ENCODE measurements at places on chromosomes 2 and 18.

- no peak for DNase-seq
Measured at GRCh38 chr2:203185864-203186263, 53.0 kb upstream of the CYP20A1 start.

GRCh38 chr2:208179028-208179609 is 10.7 kb downstream of the C2orf80 start:
- DNase-seq, result no peak

DNA sequence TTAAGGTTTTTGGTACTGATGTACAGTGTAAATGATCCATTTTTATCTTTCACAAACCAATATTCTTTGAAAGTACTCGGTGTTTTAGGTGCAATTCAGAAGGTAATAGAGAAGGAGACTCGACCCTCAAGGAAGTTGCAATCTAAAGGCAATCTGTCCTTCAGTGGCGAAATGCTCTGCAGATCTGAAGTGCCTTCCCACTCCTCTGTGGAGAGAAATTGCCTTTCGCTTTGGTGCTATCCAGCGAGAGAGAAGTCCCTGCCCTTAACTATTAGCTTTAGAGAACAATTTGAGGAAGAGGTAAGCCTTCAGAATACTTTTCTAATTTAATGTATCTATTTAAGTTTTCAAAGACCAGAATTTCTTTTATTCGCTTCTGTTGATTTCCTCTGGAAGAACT is 371.8 kb upstream of the FANCL start:
- no peak for DNase-seq

DNA sequence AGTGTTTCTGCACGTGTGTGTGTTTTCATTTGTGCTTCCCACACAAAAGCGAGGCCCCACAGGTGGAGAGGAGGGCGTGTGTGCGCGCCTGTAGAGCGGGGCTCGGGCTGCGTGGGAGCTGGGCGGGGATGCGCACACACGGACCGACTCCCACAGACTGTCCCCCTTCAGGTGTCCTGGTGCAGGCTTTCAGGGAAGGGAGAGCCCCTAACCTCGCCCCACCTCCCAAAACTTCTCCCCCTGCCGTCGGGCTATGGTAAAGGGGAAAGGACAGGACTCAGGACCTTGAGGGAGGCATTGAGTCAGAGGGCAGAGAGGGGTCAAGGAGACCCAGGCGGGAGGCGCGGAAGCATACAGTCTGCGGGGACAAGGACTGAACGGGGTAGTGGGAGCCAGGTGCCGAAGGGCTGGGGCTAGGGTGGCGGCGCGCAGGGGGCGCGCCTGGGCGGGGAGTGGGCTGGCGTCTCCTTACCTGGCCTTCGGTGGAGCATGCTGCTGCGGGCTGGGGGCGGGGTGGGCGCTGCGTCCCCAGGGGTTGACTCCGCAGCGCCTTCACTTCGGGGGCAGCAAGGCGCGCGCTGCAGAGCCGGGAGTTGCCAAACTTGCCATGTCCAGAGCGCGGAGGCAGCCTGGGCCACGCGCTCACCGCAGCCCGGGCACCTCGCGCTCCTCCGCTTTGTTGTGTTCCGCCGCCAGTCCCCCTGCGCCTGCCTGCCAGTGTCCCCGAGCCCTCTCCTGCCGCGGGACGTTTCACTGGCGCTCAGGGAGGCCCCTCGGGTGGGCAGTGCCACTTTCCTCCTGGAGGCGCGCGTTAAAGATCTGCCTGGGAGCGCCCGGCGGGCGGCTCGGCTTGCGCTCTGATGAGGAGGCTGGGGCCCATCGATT is 302.0 kb downstream of the NCKAP5 start:
- no peak for DNase-seq

GRCh38 chr2:219676586-219676985 is 49.2 kb downstream of the SLC4A3 start:
- no peak for DNase-seq

DNA sequence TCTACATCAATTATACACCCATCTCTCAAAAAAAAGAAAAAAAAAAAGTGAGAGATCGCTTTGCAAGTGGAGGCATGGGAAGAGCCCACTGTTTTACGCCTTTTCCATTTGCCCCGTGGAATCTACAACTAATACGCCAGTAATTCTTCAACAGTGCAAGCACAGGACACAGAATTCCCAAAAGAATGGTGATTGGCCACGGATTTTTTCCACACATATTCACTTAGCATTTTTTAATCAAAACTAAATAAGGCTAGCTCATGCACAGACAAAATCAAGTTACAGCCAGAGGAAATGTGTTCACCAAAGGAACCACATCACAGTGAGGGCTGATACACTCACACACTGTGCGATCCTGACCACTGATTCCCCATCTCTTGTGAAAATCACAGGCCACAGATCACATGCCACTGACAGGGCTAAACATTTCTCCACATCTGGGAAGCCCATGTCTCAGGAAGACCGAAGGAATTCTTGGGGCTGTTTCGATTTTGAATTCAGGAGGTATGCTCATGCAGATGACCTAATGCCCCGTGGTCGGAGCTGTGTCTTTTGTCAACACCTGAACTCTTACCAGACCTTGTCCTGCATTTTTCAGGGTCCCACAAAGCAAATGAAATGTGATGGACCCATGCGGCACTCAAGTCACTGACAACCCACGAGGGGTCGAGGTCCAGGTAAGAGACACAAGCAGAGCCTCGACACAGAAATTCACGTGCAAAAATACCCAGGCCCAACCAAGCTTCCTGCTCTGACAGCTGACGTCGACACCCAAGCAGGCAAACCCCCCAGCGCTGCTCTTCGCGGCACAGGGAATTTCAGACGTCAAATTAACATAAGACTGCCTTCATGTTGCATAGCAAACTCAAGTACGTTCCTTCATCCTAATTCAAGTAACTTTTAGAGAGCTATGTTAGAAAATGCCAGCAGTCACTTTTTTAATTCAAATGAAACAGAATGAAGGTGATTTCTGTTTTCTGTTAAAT is 69.6 kb downstream of the ZNF516 start:
- DNase-seq, result no peak

DNA sequence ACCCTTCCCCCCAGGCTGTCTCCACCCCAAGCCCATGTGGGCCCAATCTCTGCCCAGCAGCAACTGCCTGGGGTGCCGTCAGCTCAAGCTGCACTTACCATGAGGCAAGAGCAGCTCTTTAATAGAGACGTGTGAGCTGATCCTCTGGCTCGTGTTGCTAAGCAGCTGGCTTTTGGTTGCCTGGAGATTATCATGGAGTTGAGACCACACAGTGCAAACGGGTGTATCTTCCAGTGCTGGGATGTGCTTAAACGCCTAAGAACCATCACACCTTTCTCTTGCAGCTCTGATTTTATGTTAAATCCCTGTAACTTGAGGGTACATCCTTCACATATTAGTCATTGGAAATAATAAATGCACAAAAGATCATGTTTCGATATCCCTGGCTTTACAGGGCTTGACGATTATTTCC is 271.1 kb downstream of the PRKCE start:
- peak; percentile 15 for DNase-seq

- no peak for DNase-seq
Measured at GRCh38 chr2:19751631-19752030, 150.2 kb downstream of the TTC32 start.

GRCh38 chr18:32081881-32082280 is 9.8 kb upstream of the RNF138 start:
- no peak for DNase-seq

GRCh38 chr2:104056451-104056850 is 797.5 kb upstream of the POU3F3 start:
- no peak for DNase-seq

GRCh38 chr18:8854550-8854949 is 149.2 kb downstream of the MTCL1 start:
- DNase-seq, result no peak

GRCh38 chr2:7309582-7309981 is 392.4 kb downstream of the RNF144A start:
- DNase-seq, result no peak

DNA sequence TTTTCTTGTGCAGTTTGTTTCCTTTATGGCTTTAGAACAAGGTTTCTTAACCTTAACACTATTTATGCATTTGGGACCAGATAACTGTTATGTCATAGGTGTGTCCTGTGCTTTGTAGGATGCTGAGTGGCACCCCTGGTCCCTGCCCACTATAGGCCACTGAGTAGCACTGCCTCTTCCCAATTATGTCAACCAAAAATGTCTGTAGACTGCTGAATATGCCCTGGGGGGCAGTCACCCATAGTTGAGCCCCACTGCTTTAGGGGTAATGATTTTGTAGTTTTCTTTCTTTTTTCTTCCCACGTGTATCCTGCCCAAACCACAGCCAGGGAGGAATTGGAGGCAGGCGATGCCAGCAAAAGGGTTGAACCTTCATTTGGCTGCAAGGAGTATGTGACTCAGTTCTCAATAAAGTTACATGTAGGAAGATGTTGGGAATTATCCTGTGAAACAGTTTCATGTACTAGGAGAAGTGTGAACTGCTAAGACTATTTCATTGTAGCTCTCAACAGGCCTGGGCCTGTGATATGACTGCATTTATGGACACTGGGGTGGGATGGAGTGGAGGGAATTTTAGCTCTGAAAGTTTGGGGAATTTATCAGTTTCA is 65.7 kb downstream of the FMNL2 start:
- no peak for DNase-seq

GRCh38 chr2:241974851-241975592 is 105.5 kb downstream of the RTP5 start:
- DNase-seq, result no peak

DNA sequence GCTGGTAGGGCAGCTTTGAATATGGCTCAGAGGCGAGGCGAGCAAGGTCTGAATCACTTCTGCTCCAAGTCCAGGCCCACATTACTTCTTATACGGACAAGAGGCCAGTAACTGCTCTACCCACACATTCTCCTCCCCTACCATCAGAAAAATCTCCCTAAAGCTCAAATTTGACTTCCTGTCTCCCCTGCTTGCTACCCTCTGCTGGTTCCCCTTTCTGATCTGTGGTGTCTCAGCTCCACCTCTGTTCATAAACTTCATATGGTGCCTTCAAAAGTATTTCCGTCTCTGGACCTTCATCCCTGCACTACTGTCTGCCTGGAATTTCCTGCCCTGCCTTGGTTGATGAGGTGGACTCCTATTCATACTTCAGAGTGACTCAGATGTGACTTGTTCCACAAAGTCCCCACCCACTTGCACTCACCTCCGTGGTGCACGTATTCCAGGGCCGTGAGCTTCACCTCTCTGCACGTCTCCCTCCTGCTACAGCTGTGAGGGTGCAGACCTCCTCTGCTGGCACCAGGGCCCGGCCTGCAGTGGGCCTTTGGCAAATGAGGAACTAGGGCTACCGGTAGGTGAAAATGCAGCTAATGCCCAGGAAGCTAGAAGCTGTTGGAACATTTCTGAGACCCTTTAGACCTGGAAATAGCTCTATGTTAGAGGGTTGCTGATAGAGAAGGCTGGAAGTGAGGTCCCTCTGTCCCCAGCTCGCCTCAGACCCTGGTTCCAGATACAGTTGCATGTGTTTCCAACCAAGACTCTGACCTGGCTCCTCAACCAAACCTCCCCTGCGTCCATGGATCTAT is 24.6 kb upstream of the KCMF1 start:
- DNase-seq, result no peak

GRCh38 chr2:201858281-201859184 is 52.2 kb downstream of the CDK15 start:
- DNase-seq, result no peak

DNA sequence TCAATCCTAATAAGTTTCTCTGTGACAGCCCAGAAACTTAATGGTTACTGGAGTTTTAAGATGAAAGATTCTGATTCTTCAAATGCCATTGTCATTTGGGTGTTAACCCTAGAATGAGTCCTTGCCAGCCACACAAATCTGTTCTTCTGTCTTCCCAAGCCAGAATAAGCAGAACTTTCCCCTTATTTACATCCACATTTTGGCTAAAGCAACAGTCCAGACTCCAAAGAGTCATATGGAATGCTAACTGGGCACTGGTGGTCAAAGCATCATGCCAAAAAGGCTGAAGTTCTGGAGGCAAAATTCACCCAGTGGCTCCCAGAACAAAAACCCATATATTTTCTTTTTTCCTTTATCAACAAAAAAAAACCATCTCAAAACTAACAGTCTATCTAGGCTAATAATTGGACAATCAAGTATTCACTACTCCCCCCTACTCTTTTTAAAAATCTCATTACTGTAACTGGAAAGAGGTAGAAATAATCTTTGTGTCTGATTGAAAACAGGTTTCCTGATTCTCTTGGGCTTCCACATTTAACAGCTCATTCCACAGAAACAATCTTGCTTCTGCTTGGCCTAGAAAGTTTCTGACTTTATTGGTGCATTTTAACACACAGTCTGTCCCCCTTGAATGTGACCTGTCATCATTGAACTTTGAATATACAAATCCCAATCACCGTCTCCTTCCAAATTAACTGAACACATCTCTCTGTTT is 89.6 kb upstream of the SETBP1 start:
- no peak for DNase-seq

GRCh38 chr2:71936076-71937030 is 211.3 kb downstream of the CYP26B1 start:
- DNase-seq, result no peak

DNA sequence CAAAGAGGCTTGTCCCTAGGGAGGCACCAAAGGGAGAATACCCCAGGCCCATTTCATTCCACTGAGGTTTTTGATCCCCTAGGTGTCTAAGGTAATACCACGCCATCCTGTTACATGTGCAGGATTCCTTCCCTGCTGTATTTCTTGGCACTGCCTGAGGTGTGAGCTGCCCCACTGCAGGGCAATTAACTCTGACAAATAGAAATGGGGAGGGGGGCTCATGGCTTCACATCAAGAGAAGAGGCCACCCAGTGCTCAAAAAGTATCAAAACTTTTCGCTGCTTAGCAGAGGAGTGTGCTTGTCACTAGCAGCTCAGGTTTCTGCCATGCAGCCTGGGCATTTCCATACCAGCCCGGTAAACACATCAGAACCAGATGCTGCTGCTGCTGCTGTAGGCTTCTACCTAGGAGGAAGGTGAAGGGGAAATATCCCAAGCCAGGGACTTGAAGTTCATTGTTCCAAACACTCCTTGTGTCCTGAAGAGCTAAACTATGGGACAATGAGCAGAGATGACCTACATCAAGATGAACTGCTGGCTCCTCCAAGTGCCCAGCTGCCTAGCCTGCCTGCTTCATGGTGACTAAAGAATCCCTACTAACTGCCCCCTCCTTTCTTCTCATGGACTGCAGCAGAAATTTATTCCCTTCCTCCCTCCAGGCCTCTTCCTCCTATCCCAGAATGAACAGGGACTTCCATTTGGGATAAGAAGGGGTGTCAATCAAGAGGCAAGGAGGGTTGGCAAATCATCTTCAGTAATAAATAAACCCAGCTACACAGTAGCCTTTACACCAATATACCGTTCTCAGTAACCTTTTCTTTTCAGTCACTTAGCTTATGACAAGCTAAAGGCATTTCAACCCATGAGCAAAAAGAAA is 16.4 kb downstream of the POU3F3 start:
- no peak for DNase-seq

- DNase-seq, result no peak
Measured at GRCh38 chr2:125701070-125701469, 954.9 kb upstream of the GYPC start.

DNA sequence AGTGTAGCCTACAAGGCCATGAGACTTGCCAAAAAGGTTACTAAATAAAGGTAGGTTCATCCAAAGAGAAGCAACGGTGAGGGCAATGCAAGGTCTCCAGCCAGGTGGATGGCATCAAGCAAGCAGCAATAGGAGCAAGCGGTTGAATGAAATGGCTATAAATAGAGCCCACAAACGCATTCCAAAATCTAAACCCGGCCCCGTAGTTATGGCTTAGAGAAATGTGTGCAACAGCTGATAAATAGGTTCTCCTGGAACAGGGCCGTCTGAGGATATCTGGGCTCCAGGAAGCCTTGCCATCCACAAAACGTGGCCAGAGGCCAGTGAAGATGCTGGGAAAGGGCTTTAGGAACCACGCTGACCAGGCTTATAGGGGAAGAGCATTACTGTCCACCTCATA is 146.1 kb upstream of the PID1 start:
- DNase-seq, result no peak

All from nucleus accumbens (tissue), 56 donors.